ENCODE measurements at places on chromosomes 2 and 18. TPM values are rescaled to one million over a fixed set of nuclear protein-coding genes. Genes with fewer than 3 reads are reported as not detected.

GRCh38 chr2:215797676-215798075 is 215.7 kb downstream of the MREG start:
- DNase-seq = no peak

- no peak for DNase-seq
Observed at GRCh38 chr2:183243758-183244157, 119.5 kb downstream of the NUP35 start.

GRCh38 chr2:37809525-37809924 is 115.6 kb upstream of the RMDN2 start:
- DNase-seq = peak; percentile 33

DNA sequence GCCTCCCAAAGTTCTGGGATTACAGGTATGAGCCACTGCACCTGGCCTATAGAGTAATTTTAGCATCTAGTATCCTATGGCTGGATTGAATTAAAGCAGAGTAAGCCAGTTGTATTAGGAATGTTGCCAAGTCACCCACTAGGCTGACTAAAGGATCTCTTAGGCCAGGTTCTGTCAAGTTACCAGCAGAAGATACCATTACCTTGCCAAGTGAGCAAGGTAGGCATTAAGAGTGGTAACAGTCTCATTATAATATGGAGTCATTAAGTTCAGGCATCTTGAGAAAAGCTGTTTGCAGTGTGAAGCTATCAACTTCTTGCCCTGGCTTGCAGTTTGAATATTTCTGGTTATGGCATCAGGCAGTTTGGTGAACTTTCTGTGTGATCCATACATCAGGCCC is 37.0 kb upstream of the MTCL1 start:
- no peak for DNase-seq

GRCh38 chr2:138531913-138532312 is 30.3 kb downstream of the SPOPL start:
- DNase-seq = peak; percentile 6

DNA sequence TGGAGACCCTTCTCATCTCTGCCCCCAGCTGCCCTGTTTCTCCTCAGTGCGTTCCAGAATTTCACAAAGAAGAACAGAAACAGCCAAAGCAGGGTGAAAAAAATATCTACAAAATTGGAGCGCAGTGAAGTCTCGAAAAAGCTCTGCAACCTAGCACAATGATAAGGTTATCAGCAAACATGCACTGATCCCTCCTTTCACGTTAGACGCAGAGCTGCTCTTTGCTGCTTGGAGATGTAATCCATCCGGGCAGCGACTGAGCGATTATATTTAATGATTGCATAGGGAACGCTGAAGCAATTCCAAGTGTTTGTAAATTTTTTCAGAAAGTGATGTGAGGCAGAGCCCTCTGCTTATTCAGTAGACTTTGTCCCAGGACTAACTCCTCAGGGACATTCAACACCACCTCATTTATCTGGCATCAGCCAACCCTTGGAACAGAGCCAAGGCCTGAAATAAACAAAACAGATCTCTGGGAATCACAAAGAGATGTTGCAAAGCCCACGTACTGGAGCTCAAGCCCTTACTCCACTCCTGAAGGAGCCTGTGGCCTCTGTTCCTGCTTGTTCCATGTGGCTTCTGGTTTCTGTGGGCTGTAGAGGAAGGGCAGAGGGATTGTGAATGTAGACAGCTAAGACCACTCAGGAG is 172.6 kb upstream of the BCL2L11 start:
- DNase-seq = peak; percentile 55

Gene PRKAG3
- not detected for polyA plus RNA-seq

Gene USP34
- 31.4 TPM for polyA plus RNA-seq

Gene ASTL
- not detected for polyA plus RNA-seq

Gene DOK6
- 5.4 TPM for polyA plus RNA-seq

All from SK-N-SH (cell line).